GM19239 (cell line): ENCODE measurements at places on chromosomes 1 and 21.
A peak's percentile ranks its signal among the peaks of the same experiment; 100 is the strongest.

GRCh38 chr1:179030683-179031082 lies 5.0 kb downstream of the FAM20B start:
- DNase-seq, result no peak

DNA sequence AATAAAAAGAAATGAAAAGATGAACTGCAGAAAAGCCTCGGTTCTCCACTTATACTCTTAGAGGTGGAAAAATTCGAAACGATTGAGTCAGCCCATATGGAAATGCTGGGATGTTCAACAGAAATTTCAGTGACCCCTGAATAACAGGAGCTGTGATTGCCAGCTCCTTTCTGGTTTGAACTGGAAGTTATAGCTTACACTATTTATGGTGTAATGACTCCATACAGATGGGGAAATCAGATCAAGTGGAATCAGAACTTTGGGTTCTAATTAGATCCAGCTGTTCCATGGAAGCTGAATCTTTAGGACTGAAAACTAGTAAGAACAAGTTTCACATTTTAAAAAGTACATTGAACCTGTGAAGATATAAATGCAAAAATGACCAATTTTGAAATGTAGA lies 569.3 kb upstream of the ZRANB2 start:
- no peak for DNase-seq

- DNase-seq, result no peak
Observed at GRCh38 chr1:46535063-46535462, 16.4 kb downstream of the KNCN start.

GRCh38 chr21:35529171-35529863 lies 480.2 kb upstream of the RUNX1 start:
- peak; percentile 31 for DNase-seq

GRCh38 chr1:25804244-25804963 lies 4.4 kb downstream of the SELENON start:
- peak; percentile 79 for DNase-seq

DNA sequence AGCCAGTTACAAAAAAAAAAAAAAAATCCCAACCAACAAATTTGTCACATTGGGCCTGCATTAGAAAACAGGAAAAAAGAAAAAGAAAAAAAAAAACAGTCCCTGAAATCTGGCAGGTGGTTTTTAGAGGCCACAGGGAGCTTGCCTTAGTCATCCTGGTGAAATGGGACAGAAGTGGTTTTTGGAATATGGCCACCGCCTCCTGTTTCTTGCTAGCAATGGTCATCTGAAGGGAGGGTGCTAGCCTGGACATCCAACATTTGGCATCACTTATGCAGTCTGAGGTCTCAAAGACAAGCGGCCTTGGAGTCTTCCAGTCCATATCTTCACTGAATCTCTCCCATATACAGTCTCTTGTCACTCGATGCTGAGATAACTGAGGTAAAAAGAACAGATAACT lies 20.1 kb upstream of the NKAIN1 start:
- no peak for DNase-seq

DNA sequence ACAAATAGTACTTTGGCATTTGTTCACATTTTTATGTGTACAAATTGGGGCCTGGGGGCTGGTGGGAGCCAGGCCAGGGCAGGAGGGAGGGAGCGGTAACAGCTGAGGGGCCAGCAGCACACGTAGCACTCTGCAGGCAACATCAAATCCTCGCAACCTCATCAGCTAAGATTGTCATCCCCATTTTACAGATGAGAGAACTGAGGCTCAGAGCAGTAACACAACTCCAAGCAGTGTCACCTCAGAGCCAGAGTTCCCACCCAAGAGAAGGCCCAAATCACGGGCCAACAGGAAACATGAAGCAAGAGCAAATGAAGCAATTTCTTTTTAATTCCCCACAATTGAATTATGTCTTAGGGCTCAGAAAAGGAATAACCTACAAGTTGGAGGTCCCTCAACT lies 14.1 kb downstream of the IFFO2 start:
- DNase-seq, result no peak

GRCh38 chr1:180003026-180003695 lies 48.6 kb downstream of the CEP350 start:
- no peak for DNase-seq

DNA sequence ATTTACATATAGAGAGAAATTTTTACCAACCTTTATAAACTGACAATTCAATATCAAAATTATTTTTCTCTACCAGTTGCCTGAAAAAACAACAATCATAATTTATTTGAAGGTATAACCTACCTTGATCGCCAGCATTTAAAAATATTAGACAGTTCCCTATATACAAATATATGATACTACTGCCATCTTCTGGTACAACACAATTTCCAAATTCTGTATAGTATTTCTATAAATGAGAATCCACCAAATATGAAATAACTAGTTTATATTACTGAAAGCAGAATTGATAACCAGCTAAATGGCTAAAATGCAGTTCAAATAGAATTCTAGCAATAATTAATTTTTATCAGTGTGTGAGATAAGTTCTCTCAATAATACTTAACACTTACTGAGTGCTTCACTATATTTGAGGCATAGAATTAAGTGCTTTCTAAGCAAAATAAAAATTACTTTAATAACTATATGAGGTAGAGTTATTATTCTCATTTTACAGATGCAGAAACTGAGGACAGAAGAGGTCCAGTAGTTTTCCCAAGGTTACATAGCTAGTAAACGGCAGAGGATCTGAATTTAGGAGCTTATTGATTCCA lies 75.6 kb downstream of the PIGK start:
- no peak for DNase-seq

DNA sequence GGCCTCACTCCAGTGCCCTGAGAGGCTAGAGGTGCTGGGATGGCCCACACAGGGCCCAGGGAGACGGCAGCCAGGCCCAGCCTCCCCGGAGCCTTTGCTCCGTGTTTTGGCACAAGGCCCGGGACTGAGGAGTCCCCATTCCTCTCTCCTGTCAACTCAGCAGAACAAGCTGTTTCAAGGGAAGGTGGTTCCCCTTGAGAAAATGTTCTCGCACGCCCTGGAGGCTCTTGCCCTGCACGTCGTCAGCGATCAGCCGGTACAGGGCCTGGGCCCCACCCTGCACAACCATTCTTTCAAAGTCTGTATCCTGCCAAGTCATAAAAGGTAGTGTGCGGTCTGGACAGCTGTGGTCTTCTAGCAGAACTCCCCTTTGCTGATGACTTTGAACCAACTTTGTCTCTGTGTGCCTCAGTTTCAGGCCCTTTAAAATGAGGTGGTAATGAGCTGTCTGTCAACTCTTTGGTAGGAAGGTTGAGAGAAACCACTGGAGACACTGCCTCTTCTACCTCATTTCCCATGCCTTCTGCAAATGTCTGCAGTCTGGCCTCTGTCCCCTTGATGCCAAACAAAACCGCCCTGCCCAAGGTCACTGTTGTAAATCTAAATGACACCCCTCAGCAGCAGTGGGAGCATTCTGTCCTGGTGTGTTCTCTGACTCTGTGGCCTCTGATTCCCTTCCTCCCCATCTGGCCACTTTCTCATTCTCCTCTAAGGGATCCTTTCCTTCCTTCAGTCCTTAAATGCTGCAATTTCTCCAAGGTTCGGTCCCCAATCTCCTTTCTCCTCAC lies 138.6 kb upstream of the JUN start:
- peak; percentile 32 for DNase-seq

- no peak for DNase-seq
Observed at GRCh38 chr1:154590756-154591155, 17.2 kb downstream of the ADAR start.

GRCh38 chr1:199546323-199546722 lies 481.2 kb upstream of the NR5A2 start:
- DNase-seq, result no peak

DNA sequence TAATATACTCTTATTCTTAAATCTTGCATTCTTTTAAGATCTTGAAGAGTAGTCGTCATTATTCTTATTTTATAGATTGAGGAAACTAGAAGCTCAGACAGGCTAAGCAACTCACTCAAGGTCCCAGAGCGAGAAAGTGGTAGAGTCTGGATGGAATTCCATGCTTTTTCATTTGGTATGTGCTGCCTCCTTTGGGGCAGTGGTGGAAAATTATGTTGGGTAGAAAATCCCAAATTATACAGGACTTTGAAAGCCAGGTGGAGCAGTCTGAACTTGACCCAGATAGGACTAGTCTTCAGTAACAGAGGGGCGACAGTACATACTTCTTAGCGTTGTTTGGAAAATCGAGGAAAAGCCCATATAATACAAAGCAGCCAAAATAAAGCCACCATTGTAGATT lies 205.6 kb downstream of the ATG4C start:
- no peak for DNase-seq

GRCh38 chr1:204941421-204942338 lies 71.0 kb downstream of the NFASC start:
- peak; percentile 47 for DNase-seq

DNA sequence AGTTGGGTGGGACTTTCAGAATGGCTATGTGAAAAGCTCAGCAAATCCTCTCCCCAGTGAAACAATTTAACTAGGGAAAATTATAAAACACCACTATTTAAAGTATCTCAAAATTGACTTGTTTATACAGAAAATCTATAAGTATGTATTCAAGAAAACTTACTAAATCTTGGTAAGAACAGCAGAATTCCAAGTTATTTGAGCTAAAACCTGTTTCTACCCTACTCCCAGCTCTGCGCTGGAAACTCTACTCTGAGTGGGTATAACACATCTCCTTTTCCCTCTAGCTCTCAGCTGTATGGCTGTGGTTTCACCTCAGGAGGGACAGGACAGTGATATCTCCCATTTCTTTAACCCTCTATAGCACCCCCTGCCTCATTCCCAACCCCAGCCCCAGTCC lies 295.2 kb upstream of the POGK start:
- no peak for DNase-seq

- DNase-seq, result no peak
Observed at GRCh38 chr1:157198619-157199420, 60.6 kb upstream of the ETV3 start.

GRCh38 chr21:32298658-32299081 lies at the start of gene MRAP:
TSS of gene MRAP (plus strand) at chr21:32298855. CDS start at chr21:32298972, 117 bp downstream.
- no peak for DNase-seq

GRCh38 chr1:200184196-200184595 lies 156.7 kb downstream of the NR5A2 start:
- no peak for DNase-seq

- no peak for DNase-seq
Observed at GRCh38 chr1:64834734-64835133, 89.9 kb downstream of the RAVER2 start.

DNA sequence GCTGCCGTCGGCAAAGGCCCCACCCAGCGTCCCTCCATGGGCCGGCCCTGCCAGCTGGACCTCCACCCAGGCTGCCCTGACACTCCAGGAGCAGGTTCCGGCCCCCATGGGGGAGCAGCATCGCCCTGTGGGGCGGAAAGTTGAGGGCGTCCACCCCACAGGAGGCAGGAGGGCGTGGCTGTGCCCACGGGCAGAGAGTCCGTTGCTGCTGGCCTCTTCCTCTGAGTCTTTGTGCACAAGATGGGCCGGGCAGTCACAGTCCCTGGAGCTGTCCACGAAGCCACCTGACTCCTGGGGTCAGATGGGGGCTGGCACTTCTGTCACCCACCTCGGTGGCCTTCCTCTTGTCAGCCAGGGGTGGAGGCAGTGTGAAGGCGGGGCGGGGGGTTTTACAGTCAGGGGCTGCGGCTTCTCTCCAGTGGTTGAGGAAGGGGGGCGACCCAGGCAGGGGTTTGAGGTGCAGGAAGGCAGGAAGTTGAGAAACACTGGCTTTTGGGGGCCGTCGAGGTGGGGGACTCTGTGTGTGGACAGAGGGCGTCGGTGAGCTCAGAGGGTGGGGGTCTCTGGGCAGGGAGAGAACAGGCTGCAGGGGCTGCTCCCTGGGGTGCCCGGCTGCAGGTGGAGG lies 67.2 kb upstream of the TTC34 start:
- no peak for DNase-seq

- no peak for DNase-seq
Observed at GRCh38 chr1:181206979-181207790, 118.7 kb downstream of the IER5 start.

GRCh38 chr1:88813471-88813870 lies 77.9 kb downstream of the GTF2B start:
- DNase-seq, result no peak

DNA sequence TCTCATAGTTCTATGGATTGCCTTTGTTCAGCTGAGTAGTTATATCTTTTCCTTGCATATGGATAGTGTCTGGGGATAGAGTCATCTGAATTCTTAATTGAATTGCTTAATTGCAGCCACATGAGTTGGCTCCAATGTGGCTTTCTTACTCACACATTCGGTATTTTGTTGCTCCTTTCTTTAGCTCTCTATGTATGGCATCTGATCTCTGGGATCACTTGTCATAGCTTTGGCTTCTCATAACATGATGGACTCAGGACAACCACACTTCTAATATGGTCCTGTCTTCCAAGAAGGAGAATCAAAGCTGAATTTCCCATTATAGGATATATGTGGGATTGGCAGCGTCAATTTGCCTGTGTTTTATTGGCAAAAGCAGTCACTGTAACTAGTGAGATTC lies 716.2 kb downstream of the NCAM2 start:
- no peak for DNase-seq

DNA sequence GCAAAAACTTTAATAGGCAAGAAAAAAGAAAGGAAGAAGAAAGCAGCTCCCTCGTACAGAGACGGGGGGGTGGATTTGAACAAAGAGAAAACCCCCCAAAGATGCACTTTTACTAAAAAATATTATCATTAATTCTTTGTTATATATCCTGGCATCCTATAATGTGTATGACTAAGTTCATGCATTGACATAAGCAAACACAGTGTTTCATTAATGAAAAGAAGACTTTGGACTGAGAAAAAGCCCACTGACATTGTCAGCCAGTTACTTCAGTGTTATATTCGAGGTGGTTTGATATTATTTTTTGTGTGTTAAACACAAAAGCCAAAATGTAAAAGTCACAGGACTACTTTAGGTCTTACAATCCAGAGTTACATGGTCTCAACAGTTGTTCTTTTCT lies 110.1 kb upstream of the DPYD start:
- no peak for DNase-seq

GRCh38 chr1:229268505-229268904 lies 2.4 kb upstream of the RAB4A start:
- DNase-seq, result no peak

DNA sequence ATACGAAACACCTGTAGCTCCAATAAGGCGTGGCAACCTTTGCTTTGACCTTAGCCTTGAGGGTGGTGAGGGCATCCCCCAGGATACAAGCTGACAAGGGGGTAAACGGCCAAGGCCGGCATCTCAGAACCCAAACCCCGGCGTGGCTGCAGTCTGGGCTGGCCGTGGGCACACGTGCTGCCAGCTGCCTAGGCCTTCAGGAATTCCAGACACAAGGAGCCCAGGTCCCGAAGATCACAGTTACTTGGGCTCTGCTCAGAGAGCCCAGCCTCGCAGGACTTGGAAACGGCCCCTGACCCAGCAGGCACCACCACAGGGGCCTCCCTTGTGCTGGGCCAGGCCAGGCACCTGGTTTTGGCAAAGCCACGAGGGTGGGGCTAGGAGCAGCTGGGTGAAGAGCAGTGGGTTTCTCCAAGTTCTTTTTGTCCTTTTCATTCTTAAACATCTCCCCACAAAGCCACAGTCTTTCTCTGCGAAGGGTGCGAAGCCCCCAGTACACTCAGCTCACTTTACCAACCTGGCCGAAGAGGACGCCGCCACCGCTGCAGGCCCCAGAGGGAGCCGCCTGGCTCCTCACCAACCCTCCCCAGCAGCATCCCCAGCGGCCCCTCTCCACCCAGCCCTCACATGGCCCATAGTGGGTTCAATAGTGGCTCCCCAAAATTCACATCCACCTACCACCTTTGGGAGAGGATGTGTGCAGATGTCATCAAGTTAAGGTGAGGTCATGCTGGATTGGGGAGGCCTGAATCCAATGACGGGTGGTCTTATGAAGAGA lies 26.8 kb downstream of the PRDM15 start:
- no peak for DNase-seq
